ENCODE measurements at places on chromosomes 5 and 9.

DNA sequence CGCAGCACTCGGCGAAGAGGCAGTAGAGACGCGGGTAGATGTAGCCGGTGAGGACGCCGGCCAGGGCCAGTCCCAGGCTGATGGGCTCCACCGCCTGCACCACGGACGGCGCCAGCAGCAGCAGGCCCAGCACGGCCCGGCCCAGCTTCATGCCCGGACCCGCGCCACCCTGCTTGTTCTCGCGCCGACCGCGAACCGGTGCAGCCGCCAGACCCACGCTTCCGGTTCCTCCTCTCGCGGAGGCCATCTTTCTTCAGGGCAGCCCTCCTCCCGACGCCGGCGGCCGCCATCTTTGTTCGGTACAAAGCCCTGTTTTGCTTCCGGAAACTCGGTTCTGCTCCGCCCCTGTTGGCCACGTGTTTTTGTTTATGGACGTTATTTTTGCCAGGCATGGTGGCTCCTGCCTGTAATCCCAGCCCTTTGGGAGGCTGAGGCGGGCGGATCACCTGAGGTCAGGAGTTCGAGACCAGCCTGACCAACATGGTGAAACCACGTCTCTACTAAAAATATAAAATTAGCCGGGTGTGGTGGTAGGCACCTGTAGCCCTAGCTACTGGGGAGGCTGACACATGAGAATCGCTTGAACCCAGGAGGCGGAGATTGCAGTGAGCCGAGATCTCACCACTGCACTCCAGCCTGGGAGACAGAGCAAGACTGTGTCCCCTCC is at the start of gene TOR1A:
TSS of gene TOR1A (minus strand) at position 202 of the 667 bp plus-strand sequence. CDS start at position 151, 51 bp downstream.
- peak; percentile 87 for DNase-seq

- no peak for DNase-seq
These were observed 12.9 kb downstream of the TJP2 start for GRCh38 chr9:69186841-69187611.

DNA sequence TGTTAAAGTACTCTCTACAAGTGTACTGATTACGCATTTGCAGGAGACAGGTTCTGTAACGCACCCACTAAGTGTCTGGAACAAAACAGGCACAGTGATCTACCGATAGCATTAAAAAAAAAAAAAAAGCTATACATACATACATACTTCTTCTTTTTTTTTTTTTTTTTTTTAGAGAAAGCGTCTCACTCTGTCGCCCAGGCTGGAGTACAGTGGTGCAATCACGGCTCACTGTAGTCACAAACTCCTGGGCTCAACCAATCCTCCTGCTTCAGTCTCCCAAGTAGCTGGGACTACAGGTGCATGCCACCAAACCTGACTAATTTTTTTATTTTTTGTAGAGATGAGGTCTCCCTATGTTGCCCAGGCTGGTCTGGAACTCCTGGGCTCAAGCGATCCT is 7.6 kb downstream of the KIF24 start:
- DNase-seq, result no peak

DNA sequence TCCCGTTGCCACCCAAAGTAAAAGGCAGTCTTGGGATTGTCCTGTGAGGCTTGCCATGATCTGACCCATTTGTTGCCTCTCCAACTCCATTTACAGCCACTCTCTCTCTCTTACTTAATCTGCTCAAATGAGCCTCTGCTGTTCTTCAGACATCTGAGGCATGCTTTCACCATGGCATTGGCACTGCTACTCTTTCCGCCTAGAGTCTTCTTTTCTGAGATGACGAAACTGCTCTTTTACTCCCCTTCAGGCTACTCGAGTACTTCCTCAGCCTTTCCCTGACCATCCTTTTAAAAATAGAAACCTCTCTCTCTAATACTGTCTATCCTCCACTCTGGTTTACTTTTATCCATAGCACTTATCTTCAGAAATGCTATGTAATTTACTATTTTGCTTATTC is 9.0 kb downstream of the FOCAD start:
- DNase-seq, result no peak

- DNase-seq, result no peak
These were observed 45.6 kb upstream of the STXBP1 start for GRCh38 chr9:127566351-127567001.

GRCh38 chr5:74641735-74642542 is 1.4 kb upstream of the ENC1 start:
- no peak for DNase-seq
